Neural crest cell (in vitro differentiated cells): ENCODE measurements at places on chromosomes 11 and 22. TPM values are rescaled to one million over a fixed set of nuclear protein-coding genes. Genes with fewer than 3 reads are reported as not detected.

- DNase-seq = no peak
- H3K4me1 ChIP-seq = peaks cover 14% of the 10 kb centered on the region
- peaks cover 7% of the 10 kb centered on the region for H3K36me3 ChIP-seq
- H3K27ac ChIP-seq = no peak overlapping the region
- no peak overlapping the region for H3K4me3 ChIP-seq
Observed at GRCh38 chr11:96228910-96229309, 114.1 kb downstream of the MAML2 start.

Gene TEAD1
- total RNA-seq = 84.1 and 87.3 TPM in 2 replicates

DNA sequence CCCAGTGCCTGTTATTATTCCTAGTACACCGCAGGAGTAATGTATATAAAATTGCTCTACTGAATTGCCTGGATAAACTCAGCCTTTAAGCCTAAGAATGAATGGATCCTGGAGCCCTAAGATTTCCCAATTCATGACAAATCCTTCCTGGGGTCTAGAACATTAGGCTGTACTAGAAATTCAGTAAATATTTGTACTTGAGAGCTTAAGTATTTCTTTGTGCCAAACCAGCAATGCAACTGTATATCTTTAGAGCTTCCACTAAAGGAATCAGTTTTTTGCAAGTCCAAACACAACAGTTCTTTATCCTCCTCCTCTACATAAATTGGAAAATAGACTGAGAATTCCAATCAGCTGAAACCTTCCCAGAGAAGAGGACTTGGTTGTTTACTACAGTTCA, 65.6 kb downstream of the FAM168A start:
- H3K27me3 ChIP-seq = no peaks in the 10 kb centered on the region
- no peak overlapping the region for H3K27ac ChIP-seq
- H3K4me3 ChIP-seq = no peak overlapping the region
- no peaks in the 10 kb centered on the region for H3K36me3 ChIP-seq

DNA sequence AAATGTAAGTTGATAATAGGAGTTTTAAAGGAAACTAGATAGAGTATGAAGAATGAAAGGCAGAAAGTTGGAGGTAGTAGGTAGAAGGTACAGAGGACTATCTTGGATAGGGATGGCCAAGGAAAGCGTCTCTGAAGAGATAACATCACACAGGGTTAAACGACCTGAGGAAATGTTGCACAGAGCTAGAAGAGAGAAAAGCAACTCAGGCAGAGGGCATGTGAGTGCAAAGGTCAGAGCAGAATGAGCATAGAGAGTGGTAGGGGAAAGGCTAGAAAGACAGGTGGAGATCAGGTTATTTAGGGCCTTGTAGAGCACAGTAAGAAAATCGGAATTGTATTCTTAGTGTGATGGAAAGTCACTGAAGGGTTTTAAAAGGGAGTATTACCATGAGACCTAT, 232.0 kb downstream of the SOX6 start:
- no peak for DNase-seq
- no peaks in the 10 kb centered on the region for H3K27me3 ChIP-seq
- H3K4me1 ChIP-seq = peaks cover 23% of the 10 kb centered on the region

- DNase-seq = no peak
- H3K27me3 ChIP-seq = peaks cover 28% of the 10 kb centered on the region
- H3K36me3 ChIP-seq = no peaks in the 10 kb centered on the region
- H3K4me1 ChIP-seq = no peaks in the 10 kb centered on the region
- H3K27ac ChIP-seq = no peak overlapping the region
Observed at GRCh38 chr22:47232197-47232596, 469.7 kb downstream of the TBC1D22A start.

DNA sequence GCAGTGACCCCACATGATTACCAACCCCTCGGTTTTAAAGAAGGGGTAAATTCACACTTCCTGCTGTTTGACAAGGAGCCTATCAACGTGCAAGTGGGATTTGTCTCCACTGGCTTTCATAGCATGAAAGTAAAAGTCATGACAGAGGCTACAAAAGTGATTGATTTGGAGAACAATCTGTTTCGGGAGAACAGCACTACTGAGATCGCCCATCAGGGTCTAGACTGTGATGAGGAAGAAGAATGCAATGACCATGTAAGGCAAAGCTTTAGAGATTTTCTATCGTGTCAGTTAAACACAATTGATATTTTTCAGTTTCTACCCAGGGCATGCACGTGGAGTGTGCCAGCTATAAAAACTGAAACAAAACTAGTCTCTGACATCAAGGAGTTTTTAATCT, 41.7 kb downstream of the HORMAD2 start:
- DNase-seq = no peak
- no peak overlapping the region for H3K4me3 ChIP-seq
- H3K4me1 ChIP-seq = peaks cover 7% of the 10 kb centered on the region
- H3K27me3 ChIP-seq = no peaks in the 10 kb centered on the region
- no peaks in the 10 kb centered on the region for H3K36me3 ChIP-seq
- H3K27ac ChIP-seq = no peak overlapping the region

DNA sequence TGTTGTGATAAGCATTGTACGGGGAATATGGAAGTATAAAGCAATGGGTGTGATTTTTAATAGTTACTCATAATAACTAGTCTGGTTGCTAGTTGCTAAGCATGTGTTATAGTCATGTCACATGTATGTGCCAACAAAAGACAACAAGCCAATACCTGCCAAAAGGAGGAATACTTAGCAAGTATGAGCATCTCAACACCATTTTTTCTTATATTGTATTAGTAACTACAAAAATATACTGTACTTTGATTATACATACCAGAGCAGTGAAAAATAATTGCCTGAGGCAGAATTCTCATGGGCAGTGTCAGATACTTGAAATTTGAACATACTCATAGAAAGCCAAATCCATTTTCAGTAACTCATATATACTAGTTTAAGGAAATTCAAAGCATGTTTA, 62.4 kb upstream of the ALKBH3 start:
- no peak overlapping the region for H3K27ac ChIP-seq
- no peak overlapping the region for H3K4me3 ChIP-seq
- no peak for DNase-seq
